DMS 273 treated with DMSO at 0.1 percent for 48 hours (cell line): ENCODE measurements at places on chromosomes 11 and 22.

DNA sequence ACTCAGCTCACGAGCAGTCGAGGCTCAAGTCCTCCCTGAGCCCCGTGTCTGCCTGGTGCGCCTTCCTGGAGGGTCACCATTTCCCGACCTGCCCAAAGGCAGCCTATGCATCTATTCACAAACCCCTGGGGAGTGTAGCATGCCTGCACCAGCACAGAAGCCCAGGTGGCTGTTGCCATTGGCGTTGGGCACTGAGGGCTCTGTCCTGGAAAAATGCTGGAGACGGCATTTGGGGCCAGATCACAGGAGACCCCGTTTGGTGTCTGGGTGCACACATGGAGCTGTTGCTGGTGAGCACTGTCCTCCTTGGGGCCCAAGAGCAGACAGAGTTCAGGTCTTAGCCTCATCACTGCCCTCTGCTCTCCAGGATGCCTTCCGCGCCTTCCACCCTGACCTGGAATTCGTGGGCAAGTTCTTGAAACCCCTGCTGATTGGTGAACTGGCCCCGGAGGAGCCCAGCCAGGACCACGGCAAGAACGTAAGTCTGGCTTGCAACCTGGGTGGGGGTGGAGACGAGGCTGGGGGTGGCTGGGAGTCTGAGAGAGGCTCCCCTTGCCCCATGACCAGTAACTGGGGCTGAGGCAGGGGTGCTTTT is 9.4 kb downstream of the FADS2 start:
- DNase-seq, result no peak

- no peak for DNase-seq
Observed at GRCh38 chr22:48836673-48837340, 990.9 kb downstream of the BRD1 start.

- DNase-seq, result no peak
Observed at GRCh38 chr22:42077486-42078125, 1.9 kb upstream of the SMDT1 start.

- DNase-seq, result peak; percentile 34
Observed at GRCh38 chr11:44936951-44937543, 13.6 kb downstream of the TP53I11 start.

GRCh38 chr11:116454020-116454645 is 318.7 kb downstream of the BUD13 start:
- no peak for DNase-seq

DNA sequence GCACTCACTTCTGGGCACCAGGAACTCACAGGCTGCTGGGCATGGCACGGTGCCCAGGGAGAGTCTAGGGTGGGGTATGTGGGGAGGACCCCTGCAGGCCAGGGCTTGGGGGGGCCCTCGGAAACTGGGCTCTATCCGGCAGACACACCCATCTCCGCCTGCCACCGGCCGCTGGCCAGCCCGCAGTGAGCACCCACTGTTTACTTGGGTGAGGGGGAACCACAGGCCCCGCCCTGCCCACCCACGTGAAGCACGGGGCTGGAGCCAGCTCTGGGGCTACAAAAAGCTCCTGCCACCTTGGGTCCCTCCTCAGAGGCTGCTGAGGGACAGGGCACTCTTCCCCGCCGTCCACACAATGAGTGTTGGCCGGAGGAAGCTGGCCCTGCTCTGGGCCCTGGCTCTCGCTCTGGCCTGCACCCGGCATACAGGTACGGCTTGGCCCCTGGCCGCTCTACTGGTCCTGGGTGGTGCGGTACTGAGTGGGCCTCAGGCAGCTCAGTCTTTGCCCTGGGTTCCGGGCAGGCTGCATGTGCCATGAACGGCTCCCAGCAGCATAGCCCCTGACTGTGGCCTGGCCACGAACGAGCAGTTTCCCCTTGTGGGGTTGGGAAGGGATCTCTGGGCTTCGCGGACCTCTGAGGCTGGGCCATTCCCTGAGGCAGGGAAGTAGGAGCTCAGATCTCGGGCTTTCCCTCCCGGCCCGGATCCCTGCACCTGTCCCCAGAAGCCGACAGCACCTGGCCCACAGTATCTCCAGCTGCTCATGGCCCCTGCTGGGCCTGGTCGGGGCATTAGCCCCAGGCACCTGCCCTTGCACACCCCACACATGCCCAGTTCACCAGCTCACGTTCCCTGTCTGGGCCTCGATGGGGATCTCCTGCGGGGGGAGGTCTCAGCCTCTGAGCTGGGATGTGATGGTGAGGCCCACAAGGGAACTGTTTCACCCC is at the start of gene MUC5AC:
Gene MUC5AC, plus strand, starts transcription at position 309 of the 947 bp plus-strand sequence. Its CDS starts 47 bp downstream, at position 356.
- DNase-seq, result no peak

DNA sequence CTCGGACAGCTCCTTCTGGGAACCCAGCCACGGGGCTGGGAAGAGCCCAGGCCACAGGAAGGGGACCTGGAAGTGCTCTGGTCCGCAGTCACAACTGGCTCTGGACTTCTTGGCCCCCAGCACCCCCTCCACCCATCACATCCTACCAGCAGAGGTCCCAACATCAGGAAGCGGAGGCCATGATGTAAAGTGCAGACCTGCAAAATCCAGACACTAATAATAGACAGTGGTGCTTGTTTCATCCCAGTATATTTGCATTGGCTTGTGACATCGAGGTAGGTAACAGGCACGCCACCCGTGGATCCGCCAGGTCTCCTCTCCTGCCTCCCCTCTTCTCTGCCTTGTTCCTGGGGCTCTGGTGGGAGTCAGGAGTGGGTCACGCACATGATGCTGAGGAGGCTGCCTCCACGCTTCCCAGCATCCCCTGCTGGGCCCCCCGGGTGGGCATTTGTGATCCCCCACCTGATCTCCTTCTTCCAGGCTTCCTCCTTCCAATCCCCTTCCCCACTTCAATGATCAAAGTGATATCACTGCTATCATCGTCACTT is 1454.0 kb downstream of the BRD1 start:
- DNase-seq, result no peak

DNA sequence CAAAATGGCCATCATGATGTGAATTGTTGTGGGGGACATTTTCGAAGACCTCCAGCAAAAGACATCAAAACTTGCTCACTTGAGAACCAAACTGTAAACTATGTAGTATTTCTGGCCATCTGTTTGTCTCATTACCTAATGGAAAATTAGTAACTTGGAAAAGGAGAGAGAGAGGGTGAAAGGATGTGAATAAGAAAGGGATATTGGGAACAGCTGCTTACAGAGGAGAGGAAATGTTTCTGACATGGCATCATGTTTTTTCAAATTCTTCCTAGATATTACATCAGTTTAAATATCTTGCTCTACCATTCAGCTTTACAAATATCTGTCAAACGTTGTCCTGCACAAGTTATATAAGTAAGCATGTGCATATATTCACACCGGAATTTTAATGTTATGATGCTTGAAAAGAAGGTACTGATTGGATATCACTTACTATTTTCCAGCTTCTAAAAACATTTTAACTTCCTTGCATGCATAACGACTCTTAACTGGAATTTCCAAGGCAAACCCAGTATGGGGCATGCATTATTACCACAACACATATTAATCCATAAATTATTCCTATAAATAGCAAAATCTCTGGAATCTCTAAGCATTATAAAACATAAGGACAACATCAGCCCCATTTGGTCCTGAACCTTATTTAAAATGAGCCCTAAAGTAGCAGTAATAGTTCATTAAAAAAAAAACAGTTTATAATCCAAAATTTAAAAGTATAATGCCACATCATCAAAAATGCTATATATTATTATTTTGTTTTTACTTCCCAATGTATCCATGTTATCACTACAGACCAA is 20.0 kb downstream of the GUCY1A2 start:
- DNase-seq, result no peak

GRCh38 chr11:102286292-102286691 is 31.0 kb upstream of the BIRC3 start:
- no peak for DNase-seq

DNA sequence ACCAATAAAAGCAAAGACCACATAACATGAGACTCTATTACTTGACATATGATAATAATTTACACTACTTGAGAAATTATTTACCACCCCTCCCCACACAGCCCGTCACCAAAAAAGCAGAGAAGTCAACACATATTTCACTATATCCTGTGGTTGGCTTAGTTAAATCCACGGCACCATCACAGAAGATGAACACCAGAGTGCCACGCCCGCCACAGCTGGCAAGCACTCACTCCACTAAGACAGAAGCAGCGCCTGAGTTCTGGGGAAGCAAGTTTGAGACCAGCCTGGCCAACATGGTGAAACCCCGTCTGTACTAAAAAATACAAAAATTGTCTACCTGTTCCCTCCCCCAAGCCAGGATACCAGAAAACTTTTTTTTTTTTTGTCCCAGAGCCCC is 53.1 kb downstream of the PACSIN2 start:
- DNase-seq, result no peak

- DNase-seq, result no peak
Observed at GRCh38 chr11:15843309-15843872, 513.0 kb downstream of the SOX6 start.

- no peak for DNase-seq
Observed at GRCh38 chr11:61007956-61008896, 36.7 kb downstream of the CD6 start.

- no peak for DNase-seq
Observed at GRCh38 chr11:65204646-65205601, 23.2 kb downstream of the CAPN1 start.

GRCh38 chr11:1050581-1051355 is 14.2 kb upstream of the MUC6 start:
- no peak for DNase-seq

DNA sequence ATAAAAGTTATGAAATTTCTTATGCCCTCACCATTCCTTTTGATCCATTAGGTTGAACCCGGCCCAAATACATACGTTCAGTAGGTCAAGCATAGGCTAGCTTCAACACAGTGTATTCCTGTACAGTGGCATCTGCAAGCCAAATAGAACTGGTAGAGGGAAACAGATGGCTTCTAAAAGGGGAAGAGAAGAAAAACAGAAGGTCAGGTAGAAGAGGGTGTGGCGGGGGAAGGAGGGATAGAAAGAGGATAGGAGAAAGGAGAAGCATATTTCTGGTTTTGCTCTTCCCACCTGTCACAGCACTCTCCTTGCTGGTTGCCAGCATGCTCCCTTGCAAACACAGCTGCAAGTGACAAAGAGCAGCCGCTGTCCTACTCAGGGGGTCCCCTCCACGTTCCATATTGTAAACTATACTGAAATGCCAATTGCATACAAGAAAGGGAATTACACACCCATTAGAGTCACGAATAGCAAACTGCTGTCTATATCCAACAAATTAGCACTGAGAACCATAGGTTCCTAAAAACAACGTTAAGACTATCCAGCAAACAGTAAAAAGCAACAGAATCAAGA is 71.8 kb downstream of the PHF21A start:
- no peak for DNase-seq

- no peak for DNase-seq
Observed at GRCh38 chr11:59198726-59199125, 14.0 kb downstream of the MPEG1 start.

GRCh38 chr22:26066534-26066933 is 102.7 kb upstream of the SEZ6L start:
- DNase-seq, result peak; percentile 7

- no peak for DNase-seq
Observed at GRCh38 chr11:13207665-13208594, 69.7 kb upstream of the BMAL1 start.

DNA sequence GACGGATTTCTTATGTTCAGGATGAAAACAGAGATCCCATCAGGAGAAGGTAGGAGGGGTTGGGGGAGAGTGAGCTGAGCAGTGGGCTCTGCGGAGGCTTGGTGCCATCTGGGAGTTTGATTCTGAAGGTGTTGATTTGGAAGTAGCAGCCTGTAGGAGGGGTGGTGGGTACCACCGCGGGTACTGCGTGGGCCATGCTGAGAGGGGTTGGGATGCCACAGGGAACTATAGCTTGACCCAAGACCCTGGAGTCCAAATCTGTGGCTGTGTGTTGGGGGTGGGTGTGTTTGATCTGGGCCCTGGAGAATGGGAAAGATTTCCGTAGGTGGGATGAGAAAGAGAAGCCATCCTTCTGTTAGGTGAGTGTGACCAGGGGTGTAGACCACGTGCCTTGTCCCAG is 5.0 kb downstream of the INCENP start:
- no peak for DNase-seq

- no peak for DNase-seq
Observed at GRCh38 chr11:67732045-67732787, 57.8 kb upstream of the ALDH3B2 start.

GRCh38 chr11:75924966-75925784 is 110.2 kb downstream of the UVRAG start:
- DNase-seq, result no peak

GRCh38 chr11:111001986-111002611 is 243.4 kb upstream of the POU2AF2 start:
- DNase-seq, result no peak

GRCh38 chr11:112617977-112618826 is 343.0 kb upstream of the NCAM1 start:
- no peak for DNase-seq

- no peak for DNase-seq
Observed at GRCh38 chr11:57729479-57729878, 11.8 kb upstream of the SELENOH start.

- no peak for DNase-seq
Observed at GRCh38 chr11:15909937-15910598, 446.3 kb downstream of the SOX6 start.

GRCh38 chr11:68371171-68372041 is 59.0 kb downstream of the LRP5 start:
- DNase-seq, result no peak

GRCh38 chr11:94809251-94809650 is 41.1 kb downstream of the AMOTL1 start:
- DNase-seq, result no peak
